ENCODE measurements at places on chromosomes 11 and 22. TPM values are rescaled to one million over a fixed set of nuclear protein-coding genes. Genes with fewer than 3 reads are reported as not detected.

DNA sequence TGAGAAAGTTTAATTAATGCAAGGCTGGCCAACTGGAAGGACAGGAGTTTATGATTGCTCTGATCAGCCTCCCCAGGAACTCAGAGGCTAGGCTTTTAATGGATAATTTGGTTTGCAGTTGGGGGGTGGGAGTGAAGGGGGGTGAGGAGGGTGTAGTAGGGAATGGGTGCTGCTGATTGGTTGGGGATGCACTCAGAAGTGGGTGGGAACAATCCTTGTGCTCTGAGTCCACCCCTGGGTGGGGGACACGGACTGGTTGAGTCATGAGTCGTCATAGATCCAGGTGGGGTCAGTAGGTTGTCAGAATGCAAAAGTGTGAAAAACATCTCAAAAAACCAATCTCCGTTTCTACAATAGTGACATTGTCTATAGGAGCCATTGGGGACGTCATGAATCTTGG, 20.9 kb upstream of the CYB5R3 start:
- H3K27ac ChIP-seq, result no peak overlapping the region
- DNase-seq, result no peak
- no peak overlapping the region for H3K4me3 ChIP-seq
- no peaks in the 10 kb centered on the region for H3K36me3 ChIP-seq
- no peaks in the 10 kb centered on the region for H3K4me1 ChIP-seq

- no peak overlapping the region for H3K4me3 ChIP-seq
- no peaks in the 10 kb centered on the region for H3K36me3 ChIP-seq
- DNase-seq, result no peak
- no peaks in the 10 kb centered on the region for H3K4me1 ChIP-seq
Observed at GRCh38 chr11:107707215-107707671, 4.6 kb downstream of the SLN start.

DNA sequence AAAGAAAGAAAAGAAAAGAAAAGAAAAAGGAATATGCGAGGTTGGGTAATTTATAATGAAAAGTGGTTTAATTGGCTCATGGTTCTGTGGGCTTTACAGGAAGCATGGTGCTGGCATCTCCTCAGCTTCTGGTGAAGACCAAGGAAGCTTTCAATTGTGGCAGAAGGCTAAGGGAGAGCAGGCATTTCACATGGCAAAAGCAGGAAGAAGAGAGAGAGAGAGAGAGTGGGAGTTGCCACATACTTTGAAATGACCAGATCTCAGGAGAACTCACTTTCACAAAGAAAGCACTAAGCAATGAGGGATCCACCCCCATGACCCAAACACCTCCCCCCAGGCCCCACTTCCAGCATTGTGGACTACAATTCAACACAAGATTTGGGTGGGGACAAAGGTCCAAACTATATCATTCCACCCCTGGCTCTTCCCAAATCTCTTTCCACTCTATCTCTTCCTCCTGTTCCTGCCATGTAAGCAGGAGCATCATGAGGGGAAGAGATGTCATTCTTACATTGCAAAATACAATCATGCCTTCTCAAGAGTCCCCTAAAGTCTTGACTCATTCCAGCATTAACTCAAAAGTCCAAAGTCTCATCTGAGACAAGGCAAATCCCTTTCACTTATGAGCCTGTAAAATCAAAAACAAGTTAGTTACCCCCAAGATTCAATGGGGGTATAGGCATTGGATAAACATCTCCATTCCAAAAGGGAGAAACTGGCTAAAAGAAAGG, 38.9 kb downstream of the LINC01488 start:
- H3K27me3 ChIP-seq, result no peaks in the 10 kb centered on the region
- no peaks in the 10 kb centered on the region for H3K4me1 ChIP-seq
- no peak overlapping the region for H3K4me3 ChIP-seq
- no peaks in the 10 kb centered on the region for H3K36me3 ChIP-seq
- H3K27ac ChIP-seq, result no peak overlapping the region

DNA sequence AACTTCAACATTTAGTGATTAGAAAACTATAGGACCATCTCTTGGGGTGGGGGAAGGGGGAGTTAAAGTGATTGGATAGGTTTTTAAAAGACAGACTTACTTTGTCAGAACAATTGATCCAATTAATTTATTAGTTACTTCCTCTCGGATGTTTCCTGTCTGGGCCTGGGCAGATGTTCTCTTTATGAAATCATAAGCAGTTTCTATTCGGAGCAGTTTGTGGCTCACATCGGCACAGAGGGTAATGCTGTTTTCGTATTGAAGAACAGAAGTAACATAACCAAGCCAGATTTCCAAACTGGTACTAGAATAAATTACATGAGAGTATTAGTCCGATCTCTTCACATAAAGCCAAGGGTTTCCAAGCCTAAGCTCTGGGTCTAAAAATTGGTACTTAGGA, 20.6 kb downstream of the PIWIL3 start:
- no peaks in the 10 kb centered on the region for H3K4me1 ChIP-seq
- DNase-seq, result no peak
- H3K4me3 ChIP-seq, result no peak overlapping the region
- H3K27ac ChIP-seq, result no peak overlapping the region

DNA sequence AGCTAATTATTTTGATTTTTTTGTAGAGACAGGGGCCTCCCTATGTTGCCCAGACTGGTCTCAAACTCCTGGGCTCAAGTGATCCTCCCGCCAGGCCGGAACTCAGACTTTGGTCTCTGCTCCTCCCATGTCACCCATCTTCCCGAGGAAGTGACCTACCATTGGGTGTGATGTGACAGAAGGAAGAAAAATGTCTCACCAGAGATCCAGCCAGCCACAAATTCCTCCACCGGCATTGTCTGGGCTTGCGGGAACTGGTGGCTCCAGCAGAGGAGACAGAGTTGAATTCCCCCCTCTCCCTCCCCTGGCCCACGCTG, 772 bp downstream of the SLC25A45 start:
- peaks cover 33% of the 10 kb centered on the region for H3K4me1 ChIP-seq
- no peaks in the 10 kb centered on the region for H3K27me3 ChIP-seq
- H3K27ac ChIP-seq, result peak overlapping the region; percentile 92
- DNase-seq, result no peak

The SERPIND1 gene
- 52.2 TPM for total RNA-seq

GRCh38 chr11:12141283-12141682, 30.9 kb downstream of the MICAL2 start:
- H3K4me1 ChIP-seq, result peaks cover 19% of the 10 kb centered on the region
- H3K27ac ChIP-seq, result no peak overlapping the region
- no peak overlapping the region for H3K4me3 ChIP-seq
- H3K27me3 ChIP-seq, result no peaks in the 10 kb centered on the region
- peaks cover 4% of the 10 kb centered on the region for H3K36me3 ChIP-seq

GRCh38 chr11:61834278-61835048, 6.4 kb downstream of the FADS2 start:
- H3K36me3 ChIP-seq, result peaks cover 45% of the 10 kb centered on the region
- DNase-seq, result peak; percentile 81
- peaks cover 59% of the 10 kb centered on the region for H3K4me1 ChIP-seq
- H3K27ac ChIP-seq, result peak overlapping the region; percentile 88

The MS4A6A gene
- total RNA-seq, result 29.8 TPM

- no peaks in the 10 kb centered on the region for H3K36me3 ChIP-seq
- no peaks in the 10 kb centered on the region for H3K27me3 ChIP-seq
- no peak for DNase-seq
Observed at GRCh38 chr22:43377548-43377895, 34.3 kb upstream of the MPPED1 start.

The RABL2B gene
- 36.4 TPM for total RNA-seq

The ISX gene
- not detected for total RNA-seq

The PANX3 gene
- total RNA-seq, result not detected

- H3K27ac ChIP-seq, result no peak overlapping the region
- peaks cover 2% of the 10 kb centered on the region for H3K27me3 ChIP-seq
- no peak overlapping the region for H3K4me3 ChIP-seq
- peaks cover 48% of the 10 kb centered on the region for H3K4me1 ChIP-seq
- DNase-seq, result no peak
Observed at GRCh38 chr22:45888221-45889092, 88.5 kb downstream of the WNT7B start.

DNA sequence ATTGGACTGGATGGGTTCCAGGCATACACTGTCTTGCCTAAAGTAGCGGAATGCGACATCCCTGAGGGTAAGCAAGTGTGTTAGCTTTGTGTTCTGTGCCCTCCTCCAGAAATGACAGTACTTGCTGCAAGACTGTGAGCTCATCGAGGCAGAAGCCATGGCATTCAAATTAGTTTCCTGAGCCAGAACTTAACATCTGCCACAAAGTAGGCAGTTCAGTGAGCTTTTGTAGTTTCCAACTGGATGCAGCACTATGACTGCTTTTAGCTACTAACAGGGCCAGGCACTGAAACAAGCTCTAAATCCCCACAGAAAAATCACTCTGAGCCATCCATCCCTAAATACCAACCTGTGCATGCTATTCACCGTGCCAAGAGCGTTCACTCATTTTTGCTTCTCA, 1.2 kb upstream of the FAR1 start:
- H3K36me3 ChIP-seq, result no peaks in the 10 kb centered on the region
- H3K4me3 ChIP-seq, result peak overlapping the region; percentile 85
- DNase-seq, result peak; percentile 1
- no peaks in the 10 kb centered on the region for H3K27me3 ChIP-seq

The MMP12 gene
- total RNA-seq, result not detected

GRCh38 chr22:40504285-40505249, 132.0 kb downstream of the MRTFA start:
- no peaks in the 10 kb centered on the region for H3K36me3 ChIP-seq
- DNase-seq, result no peak
- H3K27me3 ChIP-seq, result no peaks in the 10 kb centered on the region
- peaks cover 3% of the 10 kb centered on the region for H3K4me1 ChIP-seq
- H3K4me3 ChIP-seq, result no peak overlapping the region
- H3K27ac ChIP-seq, result no peak overlapping the region

DNA sequence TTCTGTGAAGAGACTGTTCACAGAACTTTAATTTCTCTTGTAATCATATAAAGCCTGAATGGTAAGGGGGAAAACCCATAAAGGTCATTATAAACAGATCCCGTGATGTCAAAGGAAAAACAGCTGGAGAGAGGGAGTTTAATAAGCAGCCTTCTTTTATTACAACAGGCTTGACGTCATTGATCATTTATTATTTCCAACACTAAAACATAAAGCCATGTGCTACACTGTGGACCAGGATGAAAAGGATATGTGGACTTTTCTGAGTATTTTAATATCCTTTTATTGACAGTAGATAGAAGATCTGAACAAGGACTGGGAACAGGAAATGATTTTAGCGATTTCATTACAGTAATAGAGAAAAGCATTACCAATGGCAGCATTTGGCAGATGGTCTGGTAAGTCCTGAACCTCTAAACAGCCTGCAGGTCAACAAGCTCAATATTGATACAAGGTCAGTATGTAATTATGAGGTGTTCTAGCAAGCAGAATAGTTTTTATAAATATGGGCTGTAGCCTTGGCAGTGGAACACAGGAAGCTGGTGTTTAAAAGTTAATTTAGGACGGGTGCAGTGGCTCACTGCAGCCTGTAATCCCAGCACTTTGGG, 25.1 kb upstream of the TPH1 start:
- H3K36me3 ChIP-seq, result no peaks in the 10 kb centered on the region
- no peaks in the 10 kb centered on the region for H3K27me3 ChIP-seq
- no peak for DNase-seq
- H3K27ac ChIP-seq, result no peak overlapping the region
- H3K4me3 ChIP-seq, result no peak overlapping the region

The TTC38 gene
- 30.5 TPM for total RNA-seq

DNA sequence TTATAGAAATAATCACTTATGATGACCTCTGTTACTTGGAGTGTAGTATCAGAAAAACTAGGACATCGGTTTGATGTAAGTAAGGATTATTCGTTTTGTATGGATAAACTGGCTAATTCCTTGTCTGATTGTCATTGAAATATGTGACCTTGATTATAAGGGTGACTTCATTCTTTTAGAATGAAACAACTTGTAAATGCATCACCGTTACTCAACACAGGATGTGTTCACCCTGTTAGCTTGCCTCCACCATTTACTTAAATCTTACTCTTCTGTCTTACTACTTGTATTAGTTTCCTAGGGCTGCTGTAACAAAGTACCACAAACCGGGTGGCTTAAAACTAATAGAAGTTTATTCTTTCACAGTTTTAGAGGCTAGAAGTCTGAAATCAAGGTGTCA, 7.9 kb downstream of the SFI1 start:
- no peaks in the 10 kb centered on the region for H3K4me1 ChIP-seq
- H3K4me3 ChIP-seq, result no peak overlapping the region
- DNase-seq, result no peak
- peaks cover 4% of the 10 kb centered on the region for H3K36me3 ChIP-seq

- no peaks in the 10 kb centered on the region for H3K36me3 ChIP-seq
- H3K4me1 ChIP-seq, result peaks cover 4% of the 10 kb centered on the region
- H3K27ac ChIP-seq, result peak overlapping the region; percentile 65
- H3K27me3 ChIP-seq, result no peaks in the 10 kb centered on the region
Observed at GRCh38 chr11:30635401-30635989, 49.3 kb upstream of the MPPED2 start.

The MUC2 gene
- total RNA-seq, result not detected

DNA sequence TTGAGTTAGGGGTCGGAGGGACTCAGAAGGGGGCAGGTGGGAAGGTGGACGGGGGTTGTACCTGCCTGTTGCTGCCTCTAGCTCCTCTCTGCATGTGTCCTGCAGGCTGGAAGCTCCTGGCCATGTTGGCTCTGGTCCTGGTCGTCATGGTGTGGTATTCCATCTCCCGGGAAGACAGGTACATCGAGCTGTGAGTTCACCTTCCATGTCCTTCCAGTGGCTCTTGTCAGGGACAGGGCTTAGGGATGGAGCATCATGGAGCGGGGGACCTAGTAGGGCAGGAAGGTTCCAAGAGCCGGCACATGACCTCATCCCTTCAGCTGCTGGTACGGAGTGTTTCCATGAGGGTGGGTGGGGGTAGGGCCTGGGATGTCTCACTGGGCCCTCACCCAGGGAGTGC, 50.9 kb downstream of the ST3GAL4 start:
- no peak overlapping the region for H3K27ac ChIP-seq
- no peaks in the 10 kb centered on the region for H3K27me3 ChIP-seq
- peaks cover 28% of the 10 kb centered on the region for H3K36me3 ChIP-seq
- DNase-seq, result no peak
- no peak overlapping the region for H3K4me3 ChIP-seq

GRCh38 chr11:86558207-86558606, 114.2 kb downstream of the ME3 start:
- DNase-seq, result no peak
- H3K36me3 ChIP-seq, result peaks cover 6% of the 10 kb centered on the region
- H3K27me3 ChIP-seq, result no peaks in the 10 kb centered on the region
- H3K27ac ChIP-seq, result no peak overlapping the region

The DCUN1D5 gene
- total RNA-seq, result 30.8 TPM

DNA sequence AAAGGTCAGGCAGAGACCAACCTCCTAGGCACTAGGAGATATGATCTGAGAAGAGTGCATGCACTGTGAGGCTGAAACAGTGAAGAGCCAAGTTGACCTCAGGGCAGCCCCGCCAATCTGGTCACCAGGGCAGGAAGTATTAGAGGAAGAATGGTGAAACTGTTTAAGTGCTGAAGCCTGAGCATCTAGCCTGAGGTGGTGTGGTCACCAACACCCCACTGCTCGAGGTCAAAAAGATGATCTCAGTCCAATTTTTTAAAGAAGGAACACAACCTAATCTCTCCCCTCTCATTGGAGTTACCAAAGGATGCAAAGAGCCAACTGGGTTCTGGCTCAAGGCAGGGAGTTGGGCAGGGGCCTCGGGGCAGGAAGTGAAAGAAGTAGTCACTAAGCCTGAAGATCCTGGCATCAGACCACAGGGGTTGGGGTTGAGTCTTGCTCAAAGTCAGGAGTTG, 4.0 kb downstream of the APBB1 start:
- H3K4me1 ChIP-seq, result peaks cover 46% of the 10 kb centered on the region
- H3K4me3 ChIP-seq, result no peak overlapping the region
- H3K27me3 ChIP-seq, result no peaks in the 10 kb centered on the region
- no peak for DNase-seq

The SLC5A4 gene
- 1.1 TPM for total RNA-seq
